ENCODE measurements at places on chromosomes 16 and 17.

GRCh38 chr17:42843358-42843934 is 934 bp upstream of the AOC2 start:
- DNase-seq = no peak

- no peak for DNase-seq
These were observed 67.8 kb upstream of the NLK start for GRCh38 chr17:27974531-27975145.

GRCh38 chr16:15034266-15035162 is 21.4 kb downstream of the NTAN1 start:
- DNase-seq = no peak

DNA sequence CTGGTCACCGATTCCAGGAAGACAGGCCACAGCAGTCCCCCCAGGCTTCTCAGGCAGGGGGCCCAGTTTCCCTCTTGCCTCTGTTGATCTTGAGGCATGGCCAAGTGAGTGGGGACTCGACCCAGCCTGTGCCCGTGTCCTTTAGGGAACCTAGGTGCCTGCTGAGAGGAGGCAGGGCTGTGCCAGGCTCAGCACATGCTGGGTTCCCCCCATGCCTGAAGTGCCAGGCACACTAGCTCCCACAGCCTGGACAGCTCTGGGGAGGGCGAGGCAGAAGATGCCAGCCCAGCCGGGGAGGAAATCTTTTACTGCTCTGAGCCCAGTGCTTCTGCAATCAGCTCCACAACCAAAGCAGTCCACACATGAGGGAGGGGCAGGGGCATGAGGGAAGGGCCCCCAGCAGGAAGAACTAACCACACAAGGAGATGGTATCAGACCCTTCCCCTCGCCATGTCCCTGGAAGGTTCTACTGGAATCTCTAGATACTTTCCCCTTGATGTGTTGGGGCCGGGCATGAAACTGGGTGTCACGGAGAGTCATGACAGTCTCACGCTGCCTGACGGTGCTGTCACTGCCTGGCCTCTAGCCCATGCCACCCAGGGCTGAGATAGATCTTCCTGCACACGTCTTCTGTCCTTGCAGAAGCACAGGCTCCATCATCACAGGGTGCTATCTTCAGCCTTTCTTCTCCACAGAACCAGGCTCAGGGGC is 25.5 kb downstream of the MYO18A start:
- no peak for DNase-seq

GRCh38 chr17:63364387-63364786 is 81.7 kb downstream of the CYB561 start:
- DNase-seq = no peak

- no peak for DNase-seq
These were observed 302.7 kb upstream of the PSMD7 start for GRCh38 chr16:73993878-73994277.

GRCh38 chr17:58615768-58616659 is 75.8 kb downstream of the TEX14 start:
- DNase-seq = no peak

- DNase-seq = no peak
These were observed 27.5 kb downstream of the ITGAE start for GRCh38 chr17:3773511-3773910.

DNA sequence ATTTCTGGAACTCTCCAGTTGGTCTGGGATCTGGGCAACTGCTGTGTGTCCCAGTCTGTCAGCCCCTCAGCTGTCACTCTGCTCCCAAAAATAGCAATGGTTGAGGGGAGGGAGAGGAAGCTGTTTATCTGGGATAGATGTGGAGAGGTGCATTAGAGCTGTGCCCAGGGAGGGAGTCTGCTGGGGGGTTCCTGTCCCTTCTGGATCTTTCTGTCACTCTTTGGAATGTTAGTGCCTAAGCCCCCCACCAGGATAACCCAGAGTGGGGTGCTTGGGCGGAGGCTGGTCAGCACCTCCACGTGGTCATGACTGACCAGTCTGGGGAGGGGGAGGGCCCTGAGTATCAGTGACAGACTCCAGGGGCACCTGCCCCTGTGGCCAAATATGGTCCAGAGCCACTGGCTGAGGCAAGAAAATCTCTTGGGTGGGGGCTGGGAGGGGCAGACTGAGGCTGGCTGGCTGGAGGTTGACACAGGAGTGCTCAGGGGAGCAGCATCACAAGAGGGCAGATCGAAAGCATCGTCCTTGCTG is at the start of gene UNC45B:
UNC45B (plus strand) TSS at position 443 of the 531 bp plus-strand sequence. CDS start 447 bp downstream, outside the sequence.
- no peak for DNase-seq

DNA sequence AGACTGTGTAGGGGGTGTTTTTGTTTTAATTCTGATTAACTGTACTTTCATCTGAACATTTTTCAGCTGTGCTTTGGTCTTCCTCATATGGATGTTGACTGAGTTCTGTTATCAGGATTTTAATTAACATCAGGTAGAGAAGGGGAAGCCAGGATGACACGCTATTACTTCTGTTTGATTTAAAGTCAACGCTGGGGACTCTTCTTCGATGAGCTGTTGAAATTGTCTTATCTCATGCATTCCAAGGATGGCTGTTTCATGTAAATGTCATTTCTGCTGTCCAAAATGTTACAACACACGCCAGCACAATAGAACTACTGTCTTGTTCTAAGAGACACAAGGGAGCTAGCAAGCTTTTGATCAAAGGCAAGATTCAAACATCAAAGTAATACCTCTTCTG is 263.3 kb upstream of the CDH5 start:
- no peak for DNase-seq

DNA sequence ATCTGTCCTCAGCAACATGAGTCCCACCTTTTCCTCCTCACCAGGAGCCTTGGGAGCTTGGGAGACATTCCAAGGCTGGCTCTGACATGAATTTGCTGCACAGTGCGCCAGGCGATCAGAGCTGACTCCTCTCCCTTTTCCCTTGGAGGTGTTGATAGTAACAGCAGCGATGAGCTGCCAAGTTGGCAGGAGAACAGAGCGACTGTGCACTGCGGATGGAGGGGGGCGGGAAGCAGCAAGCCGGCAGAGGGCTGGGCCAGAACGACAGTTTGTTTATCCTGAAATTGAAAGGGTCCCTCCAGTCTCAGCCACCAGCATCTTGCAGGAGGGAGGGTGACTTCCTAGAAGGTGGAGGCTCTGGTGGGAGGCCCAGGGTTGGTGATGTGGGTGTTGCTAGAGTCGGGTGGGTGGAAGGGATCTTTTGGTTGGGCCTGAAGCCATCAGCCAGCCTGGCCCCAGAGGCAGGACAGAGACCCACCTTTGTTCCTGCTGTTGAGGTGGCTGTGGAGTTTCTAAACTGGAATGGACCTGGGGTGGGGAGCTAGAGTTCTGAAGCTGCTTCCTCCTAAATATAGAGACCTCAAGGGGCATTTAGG is 22.5 kb upstream of the DYNLL2 start:
- DNase-seq = no peak

DNA sequence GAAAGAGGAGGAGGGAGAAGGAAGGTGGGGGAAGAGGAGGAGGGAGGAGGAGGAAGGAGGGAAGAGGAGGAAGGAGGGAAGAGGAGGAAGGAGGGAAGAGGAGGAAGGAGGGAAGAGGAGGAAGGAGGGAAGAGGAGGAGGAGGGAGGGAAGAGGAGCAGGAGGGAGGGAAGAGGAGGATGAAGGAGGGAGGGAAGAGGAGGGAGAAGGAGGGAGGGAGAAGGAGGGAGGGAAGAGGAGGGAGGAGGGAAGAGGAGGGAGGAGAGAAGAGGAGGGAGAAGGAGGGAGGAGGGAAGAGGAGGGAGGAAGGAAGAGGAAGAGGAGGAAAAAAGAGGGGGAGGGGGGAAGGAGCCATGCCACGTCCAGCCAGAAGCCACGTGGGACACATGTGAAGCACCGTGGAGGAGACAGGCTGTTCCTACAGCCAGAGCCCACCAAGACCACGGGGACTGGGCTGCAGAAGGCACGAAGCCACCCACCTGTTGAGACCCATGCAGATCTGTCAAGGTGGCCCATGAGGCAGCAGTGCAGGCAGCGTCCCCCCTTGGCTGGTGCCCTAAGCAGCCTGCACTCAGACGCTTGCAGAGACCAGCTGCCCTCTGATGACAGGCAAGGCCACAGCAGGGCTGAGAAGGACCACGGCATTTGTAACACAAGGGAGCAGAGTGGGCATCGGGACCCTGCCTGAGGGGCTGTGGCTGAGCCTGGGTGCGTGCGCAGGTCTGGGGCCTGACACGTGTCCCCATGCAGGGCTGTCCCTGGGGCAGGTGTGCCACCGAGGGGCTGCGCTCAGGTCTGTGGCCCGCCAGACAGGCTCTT is 10.3 kb downstream of the NDUFAF8 start:
- DNase-seq = no peak

- no peak for DNase-seq
These were observed 107.2 kb upstream of the NETO2 start for GRCh38 chr16:47250983-47251382.

DNA sequence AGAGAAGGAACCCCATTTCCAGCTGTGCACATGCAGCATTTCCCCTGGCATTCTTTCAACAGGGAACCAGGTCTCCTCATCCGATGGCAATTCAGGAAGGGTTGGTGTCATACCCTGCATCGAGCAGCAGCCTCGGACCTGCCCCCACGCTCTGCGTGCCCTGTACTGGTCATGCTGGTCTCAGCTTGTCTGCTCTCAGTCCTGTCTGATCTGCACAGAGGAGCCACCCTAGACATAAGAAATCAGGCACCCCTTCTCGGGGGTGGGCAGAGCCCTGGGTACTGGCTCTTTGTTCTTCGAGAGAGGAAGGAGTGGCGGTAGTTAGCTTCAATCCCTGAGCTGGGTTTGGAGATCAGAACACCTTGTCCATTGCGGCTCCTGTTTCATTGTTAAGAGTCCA is 162.0 kb upstream of the RPH3AL start:
- no peak for DNase-seq

GRCh38 chr17:19664136-19664820 is 15.7 kb downstream of the ALDH3A2 start:
- DNase-seq = no peak

- no peak for DNase-seq
These were observed 83.2 kb upstream of the GNAO1 start for GRCh38 chr16:56108056-56108471.

DNA sequence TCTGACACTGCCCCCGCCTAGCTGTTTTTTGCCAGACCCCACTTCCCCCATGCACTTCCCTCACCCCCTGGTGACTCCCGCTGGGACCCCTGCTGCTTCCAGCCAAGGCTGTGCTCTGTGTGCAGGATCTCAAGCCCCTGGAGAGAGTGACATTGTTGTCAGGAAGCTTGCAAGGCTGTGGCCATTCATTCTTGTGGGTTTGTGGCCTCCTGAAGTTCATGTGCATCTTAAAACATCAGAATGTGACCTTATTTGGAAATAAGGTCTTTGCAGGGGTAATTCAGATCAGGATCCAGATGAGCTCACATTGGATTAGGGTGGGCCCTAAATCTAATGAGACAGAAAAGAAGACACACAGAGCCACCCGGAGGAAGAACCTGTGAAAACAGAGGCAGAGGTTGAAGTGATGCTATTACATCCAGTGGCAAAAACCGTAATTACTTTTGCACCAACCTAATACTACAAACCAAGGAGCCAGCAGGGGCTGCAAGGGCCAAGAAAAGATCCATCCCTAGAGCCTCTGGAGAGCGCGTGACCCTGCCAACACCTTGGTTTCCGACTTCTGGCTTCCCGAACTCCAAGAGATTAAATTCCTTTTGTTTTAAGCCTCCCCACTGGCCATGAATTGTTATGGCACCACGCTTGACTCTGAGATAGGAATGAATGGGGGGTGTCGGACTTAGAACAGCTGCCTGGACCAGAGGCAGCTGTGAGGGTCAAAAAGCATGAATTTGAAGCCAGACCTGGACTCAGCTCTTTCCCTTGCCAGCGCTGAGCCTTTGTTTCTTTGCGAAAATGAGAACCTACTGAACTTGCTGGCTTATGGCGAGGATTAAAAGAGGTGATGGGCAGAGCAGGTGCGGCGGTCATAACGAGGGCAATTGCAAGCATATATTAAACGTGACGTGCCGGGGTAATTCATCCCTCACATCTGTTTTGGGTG is 75.5 kb downstream of the BMERB1 start:
- DNase-seq = no peak

GRCh38 chr16:88454523-88454947 is 1.5 kb downstream of the ZFPM1 start:
- DNase-seq = peak; percentile 20

GRCh38 chr16:4692460-4693295 is 684 bp upstream of the NUDT16L1 start:
- DNase-seq = no peak

GRCh38 chr17:6639586-6640535 is 650 bp downstream of the KIAA0753 start:
- DNase-seq = no peak

DNA sequence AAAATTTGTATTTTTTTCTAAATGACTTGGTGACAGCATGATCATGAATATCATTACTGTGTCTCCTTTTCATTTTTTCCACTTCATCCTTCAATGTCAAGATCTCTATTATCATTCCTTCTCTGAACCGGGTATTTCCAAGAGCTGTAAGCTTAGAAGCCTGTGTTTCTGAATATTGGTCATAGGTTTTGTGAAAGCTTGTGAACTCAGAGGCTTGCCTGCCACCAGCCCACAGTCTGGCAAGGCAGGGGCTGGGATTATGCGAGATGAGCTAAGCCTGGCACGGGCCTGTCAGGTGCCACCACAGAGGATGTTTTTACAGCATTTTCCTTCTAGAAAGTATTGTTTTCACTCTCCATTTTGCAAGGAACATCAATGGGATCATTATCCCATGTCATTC is 92.8 kb downstream of the MYH10 start:
- DNase-seq = no peak

DNA sequence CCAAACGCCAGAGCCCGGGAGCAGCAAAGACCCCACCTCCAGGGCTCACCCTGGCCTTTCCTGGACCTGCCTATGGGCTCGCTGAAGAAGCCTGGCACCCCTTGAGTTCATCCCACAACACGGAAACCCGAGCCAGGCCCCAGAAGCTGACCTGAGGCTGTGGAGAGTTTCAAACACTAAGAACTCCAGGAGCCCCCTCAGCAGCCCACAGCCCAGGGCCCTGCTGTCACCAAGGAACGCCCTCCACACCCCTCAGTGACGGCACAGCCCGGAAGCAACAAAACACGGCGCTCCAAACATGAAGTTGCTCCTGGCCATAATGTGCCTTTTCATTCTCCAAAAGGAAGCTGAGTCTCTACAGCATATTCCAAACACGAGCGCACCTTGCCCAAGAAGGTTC is 9.2 kb downstream of the SLC38A10 start:
- no peak for DNase-seq

- no peak for DNase-seq
These were observed 51.4 kb downstream of the SREBF1 start for GRCh38 chr17:17785407-17785806.

DNA sequence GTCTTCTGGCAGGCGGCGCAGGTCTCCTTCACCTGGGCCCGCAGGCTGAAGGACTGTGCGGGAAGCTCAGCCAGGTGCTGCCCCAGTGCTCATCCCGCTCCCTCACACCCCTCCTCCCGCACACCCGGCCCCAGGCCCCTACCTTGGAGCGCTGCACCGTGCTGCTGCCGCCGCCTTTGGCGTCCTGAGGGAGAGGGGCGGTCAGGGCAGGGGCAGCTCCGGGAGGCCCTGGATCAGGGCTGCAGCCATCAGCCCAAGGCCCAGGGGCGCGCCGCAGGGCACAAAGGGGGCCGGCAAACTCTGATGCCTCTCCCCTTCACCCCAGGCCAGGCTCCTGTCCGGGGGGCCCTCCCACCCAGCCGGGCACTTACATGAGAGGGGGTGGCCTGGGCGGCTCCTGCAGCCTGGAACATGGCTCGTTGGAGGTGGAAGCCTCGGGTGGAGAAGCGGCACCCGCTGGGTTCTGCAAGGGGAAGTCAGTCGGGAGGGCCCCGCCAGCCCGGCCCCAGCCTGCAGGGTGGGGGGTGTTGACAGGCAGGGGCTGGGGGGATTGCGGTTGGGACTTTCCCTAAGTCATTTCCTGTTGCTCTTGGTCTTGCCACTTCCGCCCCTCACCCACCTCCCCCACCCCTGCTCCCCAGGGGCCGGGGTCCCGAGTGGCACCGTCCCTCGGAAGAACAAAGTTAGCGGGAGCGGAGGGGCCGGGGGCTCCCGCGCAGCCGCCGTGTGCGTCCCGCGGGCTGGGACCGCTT is 863 bp downstream of the LIMD2 start:
- peak; percentile 76 for DNase-seq
